ENCODE measurements at places on chromosomes 5 and 9.
A peak's percentile ranks its signal among the peaks of the same experiment; 100 is the strongest.

DNA sequence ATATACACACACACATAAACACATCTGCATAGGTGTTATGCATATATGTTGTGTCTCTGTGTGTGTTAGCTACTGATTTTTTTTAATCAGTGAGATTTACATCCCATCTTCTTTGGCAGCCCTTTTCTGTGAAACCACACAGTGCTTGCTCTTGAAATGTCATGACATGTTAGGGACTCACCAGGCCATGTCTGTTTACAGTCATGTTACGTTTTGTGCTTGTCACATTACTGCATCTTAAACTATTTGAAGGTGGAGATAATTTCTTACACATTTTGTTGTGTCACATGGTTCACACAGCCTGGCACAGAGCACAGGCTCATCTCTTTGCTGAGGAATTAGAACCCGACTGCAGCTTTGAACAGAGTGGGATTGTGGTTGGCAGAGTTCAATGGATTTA, 364.4 kb upstream of the RIOK2 start:
- DNase-seq, result no peak

- no peak for DNase-seq
Measured at GRCh38 chr5:160033546-160034252, 24.8 kb downstream of the TTC1 start.

DNA sequence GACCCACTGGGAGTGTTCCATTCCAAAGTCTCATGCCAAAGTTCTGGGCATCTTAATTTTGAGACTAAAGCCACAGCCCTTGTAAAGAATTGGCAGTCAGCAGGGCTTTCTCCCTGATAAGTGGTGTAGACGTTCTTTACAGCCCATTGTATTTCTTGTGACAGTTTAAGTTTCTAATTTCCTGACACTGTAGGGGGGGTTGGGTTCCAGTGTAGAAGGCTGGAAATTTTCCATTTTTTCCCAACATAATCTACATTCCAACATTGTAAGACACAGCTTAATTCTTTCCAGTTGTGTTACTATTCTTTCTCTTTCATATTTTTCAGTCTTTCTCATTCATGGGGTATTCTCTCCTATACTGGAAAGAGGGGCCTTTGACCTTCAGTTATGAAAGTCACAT, 121.1 kb downstream of the FBXL7 start:
- no peak for DNase-seq

GRCh38 chr5:168193493-168194250, 97.8 kb upstream of the WWC1 start:
- no peak for DNase-seq

GRCh38 chr9:115680231-115680630, 473.4 kb upstream of the PAPPA start:
- no peak for DNase-seq

- no peak for DNase-seq
Measured at GRCh38 chr9:117574099-117574498, 130.1 kb upstream of the TLR4 start.

GRCh38 chr5:2879701-2880100, 128.2 kb upstream of the IRX2 start:
- no peak for DNase-seq

DNA sequence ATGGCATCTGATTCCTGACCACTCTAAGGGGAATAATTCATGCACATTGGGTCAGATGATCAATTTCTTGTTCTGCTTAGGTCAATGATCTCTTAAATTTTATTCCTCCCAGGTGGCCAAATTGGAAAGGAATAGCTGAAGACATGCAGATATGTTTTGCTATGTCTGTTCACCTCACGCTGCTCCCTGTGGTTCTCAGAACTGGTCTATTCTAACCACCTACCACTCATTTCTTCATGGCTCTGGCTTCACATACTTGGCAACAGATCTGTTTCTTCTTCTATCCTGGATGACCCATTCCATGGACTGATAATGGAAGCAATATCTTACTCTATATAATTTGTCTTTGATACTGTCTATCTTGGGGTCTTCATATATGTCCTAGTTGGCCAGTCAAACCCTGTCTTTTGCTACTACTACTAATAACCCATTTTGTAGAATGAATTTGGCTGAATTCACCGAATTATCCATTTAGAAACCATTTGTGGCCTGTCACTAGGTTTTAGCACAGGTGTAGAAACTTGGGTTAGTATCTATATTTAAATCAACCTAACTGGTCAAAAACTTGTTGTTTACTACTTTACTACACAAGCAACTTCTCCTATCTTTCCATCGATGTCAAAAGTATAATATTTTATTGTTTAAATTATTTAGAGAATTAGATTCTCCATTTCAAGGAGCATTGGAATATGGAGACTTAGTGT, 650.9 kb downstream of the TLE4 start:
- no peak for DNase-seq

DNA sequence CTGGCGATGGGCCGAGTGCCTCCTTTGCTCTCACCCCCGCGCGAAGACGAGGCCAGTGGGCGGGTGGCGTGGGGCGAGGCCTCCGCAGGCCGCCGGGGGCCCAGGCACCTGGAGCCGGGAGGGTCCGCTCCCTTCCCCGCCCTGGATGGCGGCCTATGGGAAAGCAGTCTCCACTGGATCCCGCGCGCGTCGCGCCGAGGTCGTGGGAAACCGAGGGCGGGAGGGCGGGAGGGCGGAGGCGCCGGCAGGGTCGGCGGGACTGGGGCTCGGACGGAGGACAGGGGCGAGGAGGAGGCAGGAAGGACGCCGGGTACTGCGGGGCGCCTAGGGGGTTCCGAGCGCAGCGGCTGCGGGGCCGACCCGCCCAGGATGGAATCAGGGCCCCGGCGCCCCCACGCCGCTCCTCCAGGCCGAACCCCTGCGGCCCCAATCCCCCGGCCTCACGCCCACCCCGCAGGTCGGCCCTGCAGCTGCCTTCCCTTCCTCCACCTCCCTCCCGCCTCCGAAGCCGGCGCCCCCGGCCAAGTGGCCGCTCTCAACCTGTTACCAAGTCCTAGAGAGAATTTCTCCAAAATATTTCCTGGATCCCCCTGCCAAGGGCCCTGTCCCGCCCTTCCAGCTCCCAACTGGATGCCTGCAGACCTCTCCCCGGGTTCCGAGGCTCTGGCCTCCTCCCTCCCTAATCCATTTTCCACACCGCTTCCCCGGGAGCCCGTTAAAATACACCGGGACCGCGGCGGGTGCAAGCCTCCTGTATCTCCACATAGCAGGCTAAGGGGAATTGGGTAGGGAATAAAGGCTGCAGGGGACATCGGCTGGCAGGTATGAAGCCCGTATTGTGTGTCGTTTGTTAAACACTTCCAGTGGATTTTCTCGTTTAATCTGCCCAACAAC, 146.3 kb downstream of the ERCC6L2 start:
- no peak for DNase-seq

DNA sequence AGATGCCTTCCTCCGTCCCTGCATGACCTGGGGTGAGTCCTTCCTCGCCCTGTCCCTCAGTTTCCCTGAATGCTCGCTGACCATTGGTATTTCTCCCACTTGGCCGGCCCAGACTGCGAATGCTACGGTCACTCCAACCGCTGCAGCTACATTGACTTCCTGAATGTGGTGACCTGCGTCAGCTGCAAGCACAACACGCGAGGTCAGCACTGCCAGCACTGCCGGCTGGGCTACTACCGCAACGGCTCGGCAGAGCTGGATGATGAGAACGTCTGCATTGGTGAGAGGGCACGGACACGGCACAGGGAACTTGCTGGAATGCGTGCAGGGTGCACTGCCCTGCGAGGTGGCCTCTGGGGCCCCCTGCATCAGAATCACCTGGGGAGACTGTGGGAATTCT, 77.1 kb downstream of the NTNG2 start:
- no peak for DNase-seq

- DNase-seq, result no peak
Measured at GRCh38 chr5:126358525-126358924, 64.7 kb upstream of the GRAMD2B start.

DNA sequence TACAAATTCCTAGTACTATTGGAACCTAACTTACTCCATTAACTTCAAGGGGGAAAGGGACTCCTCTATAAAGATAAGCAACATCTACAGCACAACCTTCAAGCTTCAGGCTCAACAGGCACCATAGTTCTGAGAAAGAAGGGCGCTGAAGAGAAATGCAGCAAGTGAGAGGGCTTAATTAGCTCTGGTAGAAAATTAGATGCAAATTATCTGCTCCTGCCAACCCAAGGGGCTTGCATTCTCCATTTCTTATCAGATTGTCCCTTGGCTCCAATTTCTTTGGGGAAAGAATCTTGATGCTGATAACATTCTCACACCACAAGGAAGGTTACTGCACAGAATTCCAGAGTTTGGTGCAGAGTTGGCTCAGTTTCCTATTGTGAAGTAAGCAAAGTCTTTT, 214.6 kb downstream of the GABRG2 start:
- DNase-seq, result no peak

DNA sequence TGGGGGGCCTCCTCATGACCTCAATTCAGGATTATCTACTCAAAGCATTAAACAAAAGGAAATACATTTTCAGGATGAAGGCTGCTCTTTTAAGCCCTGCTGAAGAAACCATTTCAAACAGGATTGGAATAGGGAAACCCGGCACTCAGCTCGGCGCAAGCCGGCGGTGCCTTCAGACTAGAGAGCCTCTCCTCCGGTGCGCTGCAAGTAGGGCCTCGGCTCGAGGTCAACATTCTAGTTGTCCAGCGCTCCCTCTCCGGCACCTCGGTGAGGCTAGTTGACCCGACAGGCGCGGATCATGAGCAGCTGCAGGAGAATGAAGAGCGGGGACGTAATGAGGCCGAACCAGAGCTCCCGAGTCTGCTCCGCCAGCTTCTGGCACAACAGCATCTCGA, 720 bp downstream of the TMEM203 start:
- DNase-seq, result no peak

- DNase-seq, result no peak
Measured at GRCh38 chr9:33697171-33697570, 98.2 kb upstream of the PRSS3 start.

- DNase-seq, result no peak
Measured at GRCh38 chr5:14068136-14068535, 75.0 kb upstream of the TRIO start.

DNA sequence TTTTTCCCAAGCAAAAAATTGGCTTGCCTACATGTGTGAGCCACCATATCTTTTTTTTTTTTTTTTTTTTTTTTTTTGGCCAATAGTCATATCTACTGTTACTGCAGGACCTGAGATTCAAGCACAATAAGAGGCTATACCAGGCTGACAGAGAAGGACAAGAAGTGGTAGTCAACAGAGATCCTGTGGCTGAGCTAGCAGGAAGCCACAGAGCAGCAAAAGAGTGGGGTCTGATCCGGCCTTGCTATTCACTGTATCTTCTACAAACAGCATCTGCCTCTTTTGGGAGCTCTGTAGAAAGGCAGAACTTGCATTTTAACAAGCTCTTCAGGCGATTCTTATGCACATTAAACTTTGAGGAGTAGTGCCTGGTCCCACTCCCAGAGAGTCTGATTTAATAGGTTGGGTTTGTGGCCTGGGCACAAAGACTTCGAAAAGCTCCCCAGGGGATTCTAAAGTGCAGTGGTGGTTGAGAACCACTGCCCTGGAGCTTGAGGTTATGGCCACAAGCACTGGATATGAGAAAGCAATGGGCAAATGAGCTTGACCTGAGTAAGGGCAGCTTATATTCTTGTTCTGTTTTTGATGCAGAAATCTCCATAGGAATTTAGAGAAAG, 162.8 kb downstream of the PIK3R1 start:
- peak; percentile 48 for DNase-seq

GRCh38 chr9:35341585-35341984, 148.3 kb upstream of the RUSC2 start:
- no peak for DNase-seq

DNA sequence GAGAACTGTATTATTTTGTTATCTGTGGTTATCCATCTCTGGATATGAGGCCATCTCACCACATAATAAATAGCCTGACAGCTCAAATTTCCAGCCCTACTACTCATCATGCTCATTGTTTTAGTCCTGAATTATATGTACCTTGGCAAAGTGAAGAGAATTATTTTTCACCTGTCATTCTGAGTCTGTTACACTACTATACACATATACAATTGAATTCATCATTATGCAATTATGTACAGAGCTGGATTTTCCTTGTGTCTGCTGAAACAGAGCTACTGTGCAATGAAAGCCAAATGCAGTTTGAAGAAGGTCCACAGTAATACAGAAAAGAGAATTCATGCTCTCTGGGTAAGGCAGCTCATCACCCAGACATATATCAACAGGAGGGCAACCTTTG, 28.5 kb downstream of the ESM1 start:
- DNase-seq, result no peak

DNA sequence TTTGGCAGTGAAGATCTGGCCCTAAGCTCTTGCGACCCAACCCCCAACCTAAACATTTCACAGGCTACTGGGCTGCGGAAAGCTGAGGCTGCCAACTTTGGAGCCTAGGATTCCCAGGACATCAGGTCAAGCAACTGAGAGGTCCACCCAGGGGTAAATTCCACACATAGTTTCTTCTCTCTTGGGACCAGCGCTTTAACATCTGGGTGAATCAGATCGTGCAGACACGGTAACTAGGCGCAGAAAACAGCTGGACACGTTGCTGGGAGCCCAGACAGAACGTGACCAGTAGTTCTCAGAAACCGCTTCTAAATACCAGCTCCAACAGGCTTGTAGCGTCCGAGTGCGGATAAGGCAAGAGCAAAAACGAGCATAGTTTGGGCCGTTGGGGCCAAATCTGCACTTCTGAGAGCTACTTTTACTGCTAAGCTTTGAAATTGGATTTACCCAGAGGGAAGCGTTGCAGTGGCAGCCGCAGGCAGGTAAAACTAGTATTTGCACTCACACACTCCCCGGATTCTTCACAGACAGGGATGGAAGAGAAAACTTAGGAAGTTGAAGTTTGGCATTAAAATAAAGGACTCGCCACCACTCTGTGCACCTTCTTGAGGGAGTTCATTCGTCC, 11.8 kb downstream of the ITGA1 start:
- no peak for DNase-seq

DNA sequence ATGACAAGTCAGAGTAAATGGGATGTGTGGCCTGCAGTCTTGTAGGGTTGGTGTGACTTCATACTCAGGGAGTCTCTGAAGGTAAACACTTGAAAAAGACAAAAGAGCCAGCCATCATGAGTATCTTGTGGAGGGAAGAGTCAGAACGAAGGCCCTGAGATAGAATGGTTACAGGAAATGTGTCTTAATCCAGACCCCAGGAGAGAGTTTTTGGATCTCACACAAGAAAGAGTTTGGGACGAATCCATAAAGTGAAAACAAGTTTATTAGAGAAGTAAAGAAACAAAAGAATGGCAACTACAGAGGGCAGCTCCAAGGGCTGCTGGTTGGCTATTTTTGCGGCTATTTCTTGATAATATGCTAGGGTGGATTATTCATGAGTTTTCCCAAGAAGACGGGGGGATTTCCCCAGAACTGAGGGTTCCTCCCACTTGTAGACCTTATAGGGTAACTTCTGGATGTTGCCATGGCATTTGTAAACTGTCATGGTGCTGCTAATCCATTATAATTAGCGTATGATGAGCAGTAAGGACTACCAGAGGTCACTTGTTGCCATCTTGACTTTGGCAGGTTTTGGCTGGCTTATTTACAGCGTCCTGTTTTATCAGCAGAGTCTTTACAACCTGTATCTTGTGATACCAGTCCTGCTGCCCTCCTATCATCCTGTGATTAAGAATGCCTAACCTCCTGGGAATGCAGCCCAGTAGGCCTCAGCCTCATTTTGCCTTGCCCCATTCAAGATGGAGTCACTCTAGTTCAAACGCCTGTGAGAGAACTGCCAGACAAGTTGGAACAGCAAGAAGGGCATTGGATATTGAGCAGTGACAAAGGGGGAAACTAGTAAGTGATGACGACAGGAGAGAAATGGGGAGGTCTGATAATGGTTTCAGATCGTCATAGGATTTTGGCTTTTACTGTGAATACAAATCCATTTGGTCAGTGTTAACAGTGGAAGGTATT, 34.0 kb downstream of the MTRR start:
- DNase-seq, result no peak
